ENCODE measurements at places on chromosomes 11 and 22.

DNA sequence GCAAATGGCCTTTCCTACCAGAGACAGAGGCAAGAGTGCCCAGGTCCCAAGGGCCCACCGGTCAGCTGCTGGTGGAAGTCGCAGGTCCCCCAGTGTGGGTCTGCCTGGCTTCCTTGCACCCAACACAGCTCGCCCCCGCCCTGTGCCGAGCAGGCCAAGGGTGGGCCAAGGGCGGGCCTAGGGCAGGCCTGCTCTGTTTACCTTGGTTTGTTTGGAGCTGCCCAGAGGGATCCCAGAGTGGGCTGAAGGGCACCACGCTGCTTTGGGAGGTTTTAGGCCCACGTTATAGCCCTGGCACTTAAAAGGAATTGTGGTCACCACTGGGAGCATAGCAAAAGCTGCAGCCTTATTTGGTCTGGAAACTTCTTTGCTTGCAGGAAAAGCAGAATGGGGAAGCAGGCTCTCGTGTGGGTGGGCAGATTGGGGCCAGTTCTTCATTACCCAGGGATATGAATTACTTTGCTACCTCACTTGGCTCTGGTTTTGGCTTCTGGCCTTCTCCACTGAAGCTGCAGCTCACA is 38.0 kb downstream of the MRGPRD start:
- DNase-seq: no peak

- no peak for DNase-seq
These were observed 258.7 kb upstream of the CCDC90B start for GRCh38 chr11:83544846-83545245.

DNA sequence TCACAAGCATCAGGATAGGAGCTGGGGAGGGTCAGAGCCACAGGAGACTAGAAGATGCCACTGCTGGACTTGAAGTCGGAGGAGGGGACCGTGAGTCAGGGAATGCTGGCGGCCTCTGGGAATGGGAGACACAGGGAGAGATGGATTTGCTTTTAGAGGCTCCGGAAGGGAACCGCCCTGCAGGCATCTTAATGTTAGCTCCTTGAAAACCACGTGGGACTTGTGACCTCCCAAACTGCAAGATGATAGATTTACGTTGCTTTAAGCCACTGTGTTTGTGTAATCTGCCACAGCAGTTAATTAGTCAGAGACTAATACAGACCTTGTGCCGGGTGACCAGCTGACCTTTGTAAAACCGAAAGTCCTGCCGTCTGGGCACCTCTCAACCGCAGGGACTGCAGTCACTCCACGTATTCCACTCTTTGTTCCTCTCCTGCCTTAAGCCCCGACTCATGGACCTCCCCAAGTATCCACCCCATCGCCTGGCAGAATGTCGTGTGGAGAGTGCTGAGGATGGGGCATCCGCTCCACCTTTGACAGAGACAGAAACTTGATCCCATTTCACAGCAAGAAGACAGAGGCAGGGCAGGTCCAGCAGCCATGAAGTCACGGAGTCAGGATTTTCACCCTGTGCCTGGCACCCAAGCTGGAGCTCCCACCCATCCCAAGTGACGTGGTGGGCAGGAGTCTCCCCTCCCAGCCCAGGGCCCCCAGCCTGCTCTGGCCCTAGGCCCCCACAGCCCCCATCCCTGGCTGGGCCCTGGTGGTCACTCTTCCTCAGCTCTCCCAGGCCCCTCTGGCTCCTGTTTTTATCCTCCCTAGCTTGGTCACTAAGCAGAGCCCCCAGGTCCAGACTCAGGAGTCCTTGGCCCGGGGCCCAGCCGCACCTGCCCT is 19.4 kb upstream of the CTSD start:
- DNase-seq: no peak

DNA sequence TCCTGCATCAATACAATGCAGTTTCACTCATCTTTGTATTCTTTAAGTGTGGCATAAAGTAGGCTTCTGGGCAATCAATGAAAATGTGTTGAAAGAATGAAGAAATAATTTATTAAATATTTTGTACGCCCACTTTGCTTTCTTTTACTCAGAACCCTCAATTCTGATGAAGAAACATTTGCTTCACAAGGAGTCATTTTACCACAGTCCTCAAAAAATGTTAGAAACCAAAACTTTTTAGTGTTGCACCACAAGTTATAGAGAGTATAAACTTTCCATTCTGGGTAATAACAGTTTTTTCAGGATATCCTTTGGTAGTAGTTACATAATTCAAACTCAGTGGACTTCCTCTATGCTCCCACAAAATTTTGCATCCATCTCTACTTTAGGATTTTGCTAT is 360.5 kb downstream of the DLG2 start:
- no peak for DNase-seq

DNA sequence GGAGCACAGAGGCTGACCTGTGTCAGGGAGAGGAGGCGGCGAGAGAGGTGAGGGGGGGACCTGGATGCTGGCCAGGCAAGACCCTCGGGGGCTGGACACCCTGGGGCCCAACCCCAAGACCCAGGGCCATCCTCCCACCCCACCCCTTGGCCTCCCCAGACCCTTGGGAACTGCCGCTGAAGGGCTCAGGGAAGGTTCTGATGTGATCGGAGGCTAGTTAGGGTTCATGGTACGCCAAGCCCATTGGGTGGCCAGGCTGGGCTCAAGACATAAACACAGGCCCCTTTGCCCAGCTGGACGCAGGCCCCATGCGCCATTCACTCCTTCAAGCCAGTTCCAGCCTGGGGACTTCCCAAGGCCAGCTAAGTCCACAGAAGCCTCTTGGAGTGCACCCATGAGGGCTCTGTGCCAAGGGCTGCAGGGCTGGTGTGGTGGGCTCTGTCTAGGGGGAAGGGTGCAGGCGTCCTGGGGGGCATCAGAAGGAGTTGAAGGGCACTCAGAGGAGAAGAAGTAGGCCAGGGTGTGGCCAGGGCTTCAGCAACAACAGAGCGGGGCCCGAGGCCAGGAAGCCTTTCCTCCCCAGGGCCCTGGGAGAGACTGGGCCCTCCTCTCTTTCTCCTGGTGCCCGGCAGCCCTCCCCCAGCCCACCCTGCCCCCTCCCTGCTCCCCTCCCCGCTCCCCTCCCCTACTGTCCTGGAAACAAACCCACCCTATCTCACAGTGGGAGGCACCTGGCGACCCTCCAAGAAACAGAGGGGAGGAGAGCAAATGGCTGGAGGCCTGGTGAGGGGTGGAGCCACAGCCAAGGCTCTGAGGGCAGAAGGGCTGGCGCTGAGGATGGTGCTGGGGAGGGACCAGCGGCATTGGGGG is 12.9 kb downstream of the TSPAN32 start:
- DNase-seq: no peak

Data from stimulated activated CD4-positive, alpha-beta T cell treated with anti-CD3 and anti-CD28 coated beads, Interleukin-15, amount 100 ng/mL, for 24 hours (primary cell).